NCI-H446 (cell line): ENCODE measurements at places on chromosomes 11 and 22.
A peak's percentile ranks its signal among the peaks of the same experiment; 100 is the strongest.

GRCh38 chr11:128289048-128289447, 298.3 kb downstream of the ETS1 start:
- DNase-seq, result no peak

- DNase-seq, result no peak
These were observed 412.2 kb downstream of the TBC1D22A start for GRCh38 chr22:47174671-47175112.

DNA sequence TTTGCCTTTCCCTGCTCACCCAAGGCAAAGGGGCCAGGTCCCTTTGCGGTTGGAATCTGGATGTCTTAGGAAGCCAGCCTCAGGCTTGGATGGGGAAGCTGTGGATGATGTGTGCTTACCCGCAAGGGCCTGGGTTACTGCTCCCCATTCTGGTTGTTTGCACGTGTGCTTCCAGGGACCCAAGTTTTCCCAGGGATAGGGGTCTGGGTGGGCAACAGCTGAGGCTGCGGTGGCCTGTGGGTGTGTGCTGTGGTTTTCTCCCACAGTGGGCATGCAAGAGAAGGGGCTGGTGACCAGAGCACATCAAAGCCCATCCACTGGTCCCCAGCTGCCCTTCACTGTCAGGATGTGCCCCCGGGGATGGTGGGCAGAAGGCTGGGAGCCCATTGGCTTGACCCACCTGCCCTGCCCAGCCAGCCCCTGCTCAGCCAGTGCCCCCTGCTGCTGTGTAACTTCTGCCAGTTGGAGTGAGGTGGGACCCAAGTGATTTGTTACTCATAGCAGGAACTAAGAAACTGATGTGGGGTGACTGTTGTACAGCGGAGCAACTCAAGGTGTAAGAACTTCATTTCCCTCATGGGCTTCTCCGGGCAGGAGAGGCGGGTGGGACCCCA, 3.3 kb downstream of the CAPN5 start:
- no peak for DNase-seq

DNA sequence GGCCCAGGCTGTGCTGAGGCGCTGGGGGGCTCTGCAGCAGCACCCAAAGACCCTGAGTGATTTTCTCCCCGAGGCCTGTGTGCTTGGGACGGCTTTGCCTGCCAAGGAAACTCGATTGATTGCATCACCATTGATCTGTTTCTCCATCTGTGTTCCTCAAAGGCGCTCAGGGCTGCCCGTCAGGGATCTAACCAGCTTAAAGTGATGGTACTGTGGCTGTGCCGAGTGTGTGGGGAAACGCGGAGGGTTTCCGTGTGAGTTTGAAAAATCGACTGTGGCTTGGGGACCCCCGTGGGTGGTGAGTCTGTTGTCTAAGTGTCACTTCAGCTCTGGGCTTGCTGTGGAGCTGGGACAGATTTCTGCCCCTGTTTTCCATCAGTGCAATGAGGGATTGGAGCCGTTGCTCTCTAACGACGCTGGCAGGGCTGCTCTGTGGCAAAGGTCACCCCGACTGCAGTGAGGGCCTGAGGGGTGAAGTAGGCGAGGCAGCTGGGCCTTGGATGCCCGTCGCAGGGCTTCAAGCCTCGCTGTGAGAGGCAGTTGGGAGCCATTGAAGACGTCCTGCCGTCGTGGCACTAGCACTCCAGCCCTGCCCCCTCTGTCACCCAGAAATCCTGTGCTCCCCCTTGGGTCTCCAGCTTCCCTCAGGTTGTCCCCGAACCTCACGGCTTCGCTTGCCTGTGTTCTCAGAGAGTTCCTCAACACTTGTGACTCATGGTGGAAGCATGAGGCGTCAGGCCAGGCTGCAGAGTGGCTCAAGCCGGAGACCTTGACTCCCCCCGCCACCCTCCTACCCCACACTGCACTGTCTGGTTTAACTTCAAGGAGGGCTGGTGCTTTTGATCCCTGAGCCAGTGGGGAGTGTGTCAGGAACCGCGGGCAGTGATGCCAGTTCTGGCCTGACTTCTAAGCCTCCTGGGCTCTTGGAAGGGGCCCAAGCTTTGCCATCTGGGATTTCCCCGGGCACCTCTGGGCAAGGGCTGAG, 21.8 kb downstream of the CACNA1I start:
- DNase-seq, result peak; percentile 87

GRCh38 chr11:128757235-128757711, 63.4 kb downstream of the FLI1 start:
- no peak for DNase-seq

DNA sequence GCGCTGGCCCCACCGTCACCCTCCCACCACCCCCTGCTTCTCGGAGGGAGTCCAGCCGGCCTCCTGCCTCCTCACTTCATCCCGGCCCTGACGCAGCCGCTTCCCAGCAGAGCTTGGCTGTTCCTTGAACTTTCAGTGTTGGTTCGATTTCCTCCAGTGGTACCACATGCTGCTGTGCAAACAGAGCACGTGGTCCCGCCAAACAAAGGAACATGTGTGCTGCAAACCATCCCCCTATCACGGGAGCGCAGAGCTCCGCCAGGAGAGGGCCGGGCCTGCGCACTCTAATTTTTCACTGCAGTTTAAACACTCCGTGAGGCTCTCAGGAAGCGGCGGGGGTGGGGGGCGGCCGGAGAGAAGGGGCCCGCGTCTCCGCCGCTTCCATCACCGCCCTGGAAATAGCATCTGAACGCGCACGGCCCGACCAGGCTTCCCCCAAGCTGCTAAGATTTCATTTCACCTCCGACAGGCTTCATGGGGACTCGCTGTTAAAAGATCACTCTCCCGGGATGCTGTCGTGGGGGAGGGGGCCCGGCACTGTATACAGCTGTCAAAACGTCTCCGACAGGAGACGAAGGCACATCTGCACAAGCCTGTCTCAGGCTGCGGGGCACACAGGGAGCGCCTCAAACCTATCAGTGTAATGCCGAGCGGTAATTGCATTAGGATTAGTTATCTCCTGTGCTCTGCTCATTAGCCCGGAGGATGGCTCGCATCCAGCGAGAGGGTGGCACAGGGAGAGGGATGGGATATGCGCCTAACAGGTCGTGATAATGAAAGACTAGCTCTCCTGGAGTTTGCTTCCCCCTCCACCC, 269.9 kb upstream of the SORL1-AS1 start:
- peak; percentile 30 for DNase-seq

DNA sequence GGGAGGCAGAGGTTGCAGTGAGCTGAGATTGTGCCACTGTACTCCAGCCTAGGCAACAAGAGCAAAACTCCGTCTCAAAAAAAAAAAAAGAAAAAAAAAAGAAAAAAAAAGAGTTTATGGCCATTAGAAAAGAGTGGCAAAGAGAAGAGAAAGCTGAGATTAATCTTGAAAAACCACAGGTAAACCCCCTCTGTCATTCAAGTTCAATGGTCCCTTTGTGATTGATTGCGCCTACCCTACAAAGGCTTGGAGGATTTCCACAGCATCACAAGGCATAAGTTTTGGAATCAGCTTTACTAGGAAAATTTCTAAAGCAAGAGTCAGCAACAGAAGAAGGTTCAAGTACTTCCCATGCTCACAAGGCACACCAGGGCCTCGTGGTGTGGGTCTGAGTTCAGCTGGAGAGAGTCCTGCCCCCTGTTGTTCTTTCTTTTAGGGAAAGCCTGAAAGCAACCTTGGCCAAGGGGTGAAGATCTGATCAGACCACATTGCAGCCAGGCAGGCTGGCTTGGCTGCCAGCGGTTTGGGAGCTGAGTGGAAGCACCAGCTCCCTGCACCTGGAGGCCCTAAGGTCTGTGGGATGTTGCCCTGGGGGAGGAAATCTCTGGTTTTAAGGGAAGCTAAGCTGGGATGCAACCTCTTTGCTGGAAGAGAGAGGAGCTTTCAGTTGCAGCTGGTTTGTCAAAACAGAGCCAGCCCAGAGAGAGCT, 41.8 kb downstream of the SLN start:
- no peak for DNase-seq

- no peak for DNase-seq
These were observed 10.3 kb downstream of the APOL4 start for GRCh38 chr22:36191106-36191836.

GRCh38 chr11:21814169-21814568, 378.7 kb upstream of the ANO5 start:
- no peak for DNase-seq

DNA sequence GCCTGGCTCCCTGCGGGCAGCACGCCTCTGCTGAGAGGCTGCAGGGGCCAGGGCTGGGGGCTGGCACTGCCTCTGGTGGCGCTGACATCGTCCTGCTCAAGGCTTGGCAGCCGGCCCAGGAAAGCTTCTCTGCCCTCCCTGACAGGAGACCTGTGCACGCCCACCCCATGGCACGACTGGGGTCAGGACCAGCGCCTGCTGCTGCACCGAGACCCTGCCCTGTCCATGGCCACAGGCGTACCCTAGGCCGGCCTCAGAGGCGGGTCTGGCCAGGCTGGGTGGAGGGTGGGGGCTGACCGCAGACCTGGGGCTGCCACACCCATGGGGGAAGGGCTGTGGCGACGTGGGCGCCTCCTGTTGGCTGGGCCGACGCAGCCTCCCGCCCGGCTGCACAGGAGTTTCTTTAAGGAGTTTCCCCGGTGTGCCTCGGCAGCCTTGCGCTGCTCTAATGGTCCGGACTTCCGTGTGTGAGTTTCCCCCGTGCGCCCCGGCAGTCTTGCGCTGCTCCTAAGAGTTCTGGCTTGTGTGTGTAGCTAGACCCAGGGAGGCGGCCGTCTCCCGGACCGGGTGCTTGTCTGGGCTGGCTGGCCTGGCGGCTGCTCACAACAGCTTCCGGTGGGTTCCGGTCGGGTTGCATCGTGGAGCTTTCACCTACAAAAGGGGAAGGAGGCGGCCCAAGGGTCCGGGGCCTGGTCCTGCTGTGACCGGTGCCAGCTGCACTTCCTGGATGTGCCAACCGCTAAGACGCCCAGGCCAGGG, 4.6 kb downstream of the TRABD start:
- DNase-seq, result no peak

DNA sequence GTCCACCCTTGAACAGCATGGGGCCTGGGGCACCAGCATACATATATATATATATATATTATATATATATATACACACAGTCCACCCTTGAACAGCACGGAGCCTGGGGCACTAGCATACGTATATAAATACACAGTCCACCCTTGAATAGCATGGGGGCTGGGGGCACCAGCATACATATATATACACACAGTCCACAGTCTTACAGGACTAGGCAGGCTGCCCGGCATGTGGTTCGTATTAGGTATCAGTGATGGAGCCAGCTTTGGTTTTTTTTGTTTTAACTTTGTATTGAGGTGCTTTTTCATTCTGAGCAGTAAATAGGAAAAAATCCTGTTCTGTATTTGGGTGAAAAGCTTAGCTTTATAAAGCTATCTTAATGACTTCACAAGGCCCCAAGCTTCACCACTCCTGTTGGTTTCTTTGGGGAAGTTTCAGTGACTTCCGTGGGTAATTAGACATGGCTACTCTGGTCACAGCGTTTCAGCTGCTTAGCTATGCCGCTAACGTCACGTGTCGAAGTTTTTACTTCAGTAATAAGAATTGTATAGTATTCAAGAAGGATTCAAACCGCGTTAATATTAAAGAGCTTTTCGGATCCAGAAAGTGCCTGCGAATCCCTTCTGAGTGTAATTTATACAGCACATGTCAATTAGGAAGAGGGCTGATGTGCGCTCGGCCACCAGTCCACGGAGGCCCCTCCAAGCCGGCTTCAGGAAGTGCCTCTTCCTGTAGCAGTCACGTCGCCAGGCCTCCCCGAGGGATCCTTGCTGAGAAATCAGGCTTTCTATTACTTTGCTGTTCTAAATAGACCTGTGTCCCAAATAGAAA, 179.7 kb downstream of the TBC1D22A start:
- no peak for DNase-seq

DNA sequence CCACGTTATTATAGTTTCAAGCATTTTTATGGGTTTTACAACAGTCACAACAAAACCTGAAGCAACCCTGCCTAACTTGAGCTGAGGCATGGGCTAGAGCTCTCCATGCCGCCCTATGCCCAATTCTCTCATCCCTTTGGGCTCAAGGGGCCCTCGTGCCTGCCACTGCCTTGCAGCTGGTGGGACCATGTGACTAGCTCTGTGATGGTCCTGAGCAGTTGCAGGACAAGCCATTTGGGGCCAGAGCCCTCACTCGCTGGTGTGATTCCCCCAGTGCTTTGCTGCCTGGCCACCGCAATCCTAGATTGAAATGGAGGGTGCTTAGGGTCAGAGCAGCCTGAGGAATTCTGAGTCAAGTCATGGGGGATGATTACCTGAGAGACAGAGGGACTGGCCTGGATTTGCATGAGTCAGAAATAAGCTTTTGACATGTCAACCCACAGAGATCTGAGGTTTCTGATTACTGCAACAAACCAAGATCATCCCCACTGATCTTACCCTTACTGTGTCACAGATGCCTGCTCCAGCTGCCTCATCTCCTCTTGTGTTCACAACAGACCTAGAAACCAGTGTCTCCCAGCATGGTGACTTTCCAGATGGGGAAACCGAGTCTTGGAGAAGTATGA, 323.7 kb downstream of the BRD1 start:
- no peak for DNase-seq

DNA sequence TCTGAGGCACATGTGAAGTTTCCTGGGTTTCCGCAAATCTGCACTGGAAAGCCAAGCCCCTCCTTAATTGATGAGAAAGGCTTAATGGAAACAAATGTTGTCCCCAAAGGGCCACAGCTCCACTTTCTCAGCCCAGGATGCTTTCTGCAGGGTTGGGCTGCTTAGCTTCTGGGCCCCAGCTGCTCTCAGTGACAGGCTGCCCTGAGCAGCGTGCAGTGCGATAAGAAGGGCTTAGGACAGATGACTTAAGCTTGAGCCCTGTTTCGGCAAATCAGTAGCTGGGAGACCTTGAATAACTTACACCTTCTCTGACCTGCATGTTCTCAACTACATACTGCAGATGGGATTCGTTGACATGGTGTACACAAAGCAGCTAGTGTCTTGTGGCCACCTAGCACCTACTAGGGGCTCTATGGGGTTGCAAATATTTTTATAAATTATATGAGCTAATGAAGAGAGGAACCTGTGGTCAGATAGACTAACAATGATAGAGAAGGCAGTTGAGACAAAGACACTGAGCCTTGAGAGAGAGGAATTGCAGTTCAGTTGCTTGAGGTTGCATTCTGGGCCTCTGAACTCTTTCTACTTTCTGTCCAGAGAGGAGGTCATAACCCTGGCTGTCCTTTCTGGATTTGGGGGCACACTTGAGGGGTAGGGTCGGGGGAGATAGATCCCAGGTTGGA, 11.5 kb downstream of the STX3 start:
- no peak for DNase-seq

- DNase-seq, result no peak
These were observed 144.5 kb downstream of the SPON1 start for GRCh38 chr11:14107050-14107430.

DNA sequence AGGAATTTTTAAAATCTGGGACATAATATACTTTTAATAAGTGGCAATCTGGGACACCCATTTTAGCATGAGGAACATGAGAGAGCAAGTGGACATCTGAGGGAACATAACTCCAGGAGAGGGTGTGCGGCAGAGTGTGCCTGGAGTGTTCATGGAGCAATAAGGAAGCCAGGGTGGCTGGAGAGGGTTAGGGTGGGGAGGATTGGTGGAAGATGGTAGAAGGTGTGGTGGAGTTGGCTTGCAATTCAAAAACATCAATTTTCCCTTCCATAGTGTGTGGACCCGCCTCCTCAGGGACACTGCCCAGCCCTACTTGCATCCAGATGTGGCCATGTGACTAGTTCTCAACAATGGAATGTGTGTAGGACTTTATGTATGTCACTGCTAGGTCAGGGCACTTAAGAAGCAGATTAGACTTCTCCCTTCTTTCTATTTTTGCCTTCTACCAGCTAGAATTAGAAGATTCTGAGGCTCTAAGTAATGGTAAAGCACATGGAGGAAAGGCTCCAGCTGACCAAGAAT, 4.4 kb upstream of the DENND5A start:
- no peak for DNase-seq

GRCh38 chr22:18968011-18968749, 32.1 kb upstream of the PRODH start:
- DNase-seq, result no peak

- no peak for DNase-seq
These were observed 135.6 kb downstream of the RAB38 start for GRCh38 chr11:88039476-88040147.
